ENCODE measurements at places on chromosomes 6 and 20. TPM values are rescaled to one million over a fixed set of nuclear protein-coding genes. Genes with fewer than 3 reads are reported as not detected.
A peak's percentile ranks its signal among the peaks of the same experiment; 100 is the strongest.

Gene SYS1
- 29.4 TPM for total RNA-seq

Gene CLDN20
- not detected for total RNA-seq

Gene SPATS1
- total RNA-seq, result not detected

Gene DST
- 505 TPM for total RNA-seq

Gene TFAP2C
- total RNA-seq, result 0.08 TPM

Gene SPATA25
- total RNA-seq, result 2.1 TPM

Gene SFTA2
- total RNA-seq, result not detected

Gene TMEM217
- total RNA-seq, result 0.09 TPM

Gene KCNG1
- 3.0 TPM for total RNA-seq

Gene HSPA1L
- total RNA-seq, result 1.4 TPM

Gene EDN3
- not detected for total RNA-seq

Gene HCK
- not detected for total RNA-seq

Gene TMEM14A
- 16.3 TPM for total RNA-seq

Gene PRSS16
- not detected for total RNA-seq

Gene PRR18
- not detected for total RNA-seq

Gene PI3
- not detected for total RNA-seq

DNA sequence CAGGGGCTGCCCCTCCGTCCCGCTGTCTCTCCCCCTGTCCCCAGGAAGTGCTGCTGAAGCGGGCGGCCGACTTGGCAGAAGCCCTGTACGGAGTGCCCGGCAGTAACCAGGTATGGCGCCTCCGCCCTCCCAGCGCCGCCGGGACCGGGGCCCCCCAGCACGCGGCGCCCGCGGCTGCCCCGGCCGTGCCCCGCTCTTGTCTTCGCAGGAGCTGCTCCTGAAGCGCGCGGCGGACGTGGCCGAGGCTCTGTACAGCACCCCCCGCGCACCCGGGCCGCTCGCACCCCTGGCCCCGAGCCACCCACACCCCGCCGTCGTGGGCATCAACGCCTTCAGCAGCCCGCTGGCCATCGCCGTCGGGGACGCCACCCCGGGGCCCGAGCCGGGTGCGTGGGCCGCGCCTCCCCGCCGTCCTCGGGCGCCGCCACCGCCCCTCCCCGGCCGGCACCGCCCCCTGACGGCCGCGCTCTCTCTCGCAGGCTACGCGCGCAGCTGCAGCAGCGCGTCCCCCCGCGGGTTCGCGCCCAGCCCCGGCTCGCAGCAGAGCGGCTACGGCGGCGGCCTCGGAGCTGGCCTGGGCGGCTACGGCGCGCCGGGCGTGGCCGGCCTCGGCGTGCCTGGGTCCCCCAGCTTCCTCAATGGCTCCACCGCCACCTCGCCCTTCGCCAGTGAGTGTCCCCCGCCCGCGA is 48.4 kb downstream of the CPXM1 start:
- no peak for DNase-seq

- no peak for DNase-seq
These were observed 135.5 kb upstream of the SALL4 start for GRCh38 chr20:51937779-51938178.

GRCh38 chr6:35596448-35597442 is 84.0 kb upstream of the TULP1 start:
- peak; percentile 88 for DNase-seq

DNA sequence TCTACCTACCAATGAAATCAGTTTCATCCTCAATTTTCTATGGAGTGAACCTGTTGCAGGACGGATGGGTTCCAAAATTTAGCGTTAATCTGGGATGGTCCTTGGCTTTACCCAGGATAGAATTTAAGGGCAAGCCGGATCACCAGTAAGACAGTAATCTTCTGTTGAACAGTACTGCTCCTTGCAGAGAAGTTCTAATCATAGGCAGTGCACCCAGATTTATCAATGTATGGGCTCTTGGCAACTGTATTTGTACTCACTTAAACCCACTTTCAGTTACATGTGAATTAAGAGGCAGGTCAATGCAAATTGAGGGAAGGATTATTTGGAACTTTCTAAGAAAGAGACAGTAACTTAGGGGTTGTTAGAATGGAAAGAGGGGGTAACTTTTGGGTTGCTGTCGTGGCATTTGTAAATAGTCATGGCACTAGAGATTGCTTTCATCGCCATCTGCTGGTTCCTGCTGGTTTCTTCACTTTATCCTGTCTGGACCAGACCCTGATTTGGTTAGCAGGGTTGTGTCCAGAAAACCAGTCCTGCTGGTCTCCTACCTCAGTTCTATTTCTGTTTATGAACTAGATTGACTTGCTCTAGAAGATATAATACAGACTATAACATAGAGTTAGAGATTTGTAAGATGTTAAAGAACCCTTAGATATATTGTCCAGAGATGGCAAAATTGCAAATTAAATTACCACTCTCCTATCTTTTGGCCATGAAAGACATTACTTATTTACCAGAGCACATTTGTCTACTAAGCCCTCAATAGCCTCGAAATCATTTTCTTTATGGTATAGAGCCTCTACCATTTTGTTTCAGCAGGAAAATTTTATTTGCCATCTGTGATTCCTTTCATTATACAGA is 646.3 kb downstream of the UTRN start:
- DNase-seq, result peak; percentile 63

DNA sequence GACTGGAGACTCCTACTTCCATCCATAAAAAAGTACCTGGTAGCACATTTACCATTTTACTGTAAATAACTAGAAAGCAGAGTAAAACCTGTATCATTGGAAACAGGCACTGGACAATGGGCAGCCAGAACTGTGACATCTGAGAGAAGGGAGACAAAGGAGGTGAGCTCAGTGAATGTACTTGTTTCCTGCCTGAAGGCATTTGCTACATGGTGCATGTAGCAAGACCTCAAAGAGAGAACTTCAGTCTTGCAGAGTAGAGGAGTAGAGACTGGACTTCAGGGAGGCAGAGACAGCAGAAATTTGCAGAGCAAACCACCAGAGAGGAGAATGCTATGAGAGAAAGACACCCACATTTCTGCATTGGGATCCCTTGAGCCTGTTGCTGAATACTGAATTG is 171.0 kb upstream of the CCN2 start:
- no peak for DNase-seq

GRCh38 chr6:40341726-40342125 is 245.4 kb downstream of the LRFN2 start:
- DNase-seq, result no peak

- DNase-seq, result no peak
These were observed 12.1 kb upstream of the SNHG17 start for GRCh38 chr20:38447251-38447661.

DNA sequence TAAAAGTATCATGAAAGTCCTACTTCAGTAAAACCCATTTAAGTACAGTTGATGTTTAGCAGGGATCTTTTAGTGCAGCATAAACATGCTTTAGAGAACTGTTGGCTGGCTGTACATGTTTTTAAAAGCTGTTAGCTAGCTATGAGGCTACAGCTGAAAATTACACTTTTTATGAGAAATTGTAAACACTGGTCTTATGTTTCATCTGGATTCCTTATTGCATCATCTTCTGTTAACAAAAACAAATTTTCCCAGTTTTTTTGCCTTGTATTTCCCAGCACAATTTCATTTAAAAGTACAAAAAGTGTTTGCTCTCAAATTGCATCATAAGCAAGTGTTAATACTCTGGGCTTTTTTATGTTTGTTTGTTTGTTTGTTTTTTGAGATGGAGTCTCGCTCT is 18.3 kb upstream of the HLA-E start:
- no peak for DNase-seq

GRCh38 chr6:13865141-13865540 is 50.8 kb upstream of the MCUR1 start:
- no peak for DNase-seq

DNA sequence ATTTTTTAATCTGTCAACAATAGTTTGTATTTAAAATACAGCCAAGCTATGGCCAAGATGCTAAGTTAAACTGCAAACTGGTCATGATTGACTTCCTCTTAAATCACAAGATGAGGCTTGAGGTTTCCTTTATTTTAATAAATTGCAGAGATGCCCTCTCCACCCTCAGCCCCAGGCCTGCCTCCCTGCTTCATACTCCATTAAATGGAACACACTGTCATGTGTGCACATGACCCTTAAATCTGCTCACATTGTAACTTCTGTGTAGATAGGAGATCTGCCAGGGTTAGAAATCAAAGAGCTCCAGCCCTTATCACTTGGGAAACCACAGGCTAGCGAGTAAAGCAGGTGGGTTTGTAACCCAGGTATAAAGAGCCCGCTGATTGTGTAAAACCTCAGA is 20.8 kb downstream of the DUSP22 start:
- DNase-seq, result no peak

- DNase-seq, result peak; percentile 18
These were observed 56.2 kb upstream of the PREP start for GRCh38 chr6:105459049-105459448.

GRCh38 chr20:39849664-39850063 is 839.4 kb downstream of the MAFB start:
- DNase-seq, result peak; percentile 93

DNA sequence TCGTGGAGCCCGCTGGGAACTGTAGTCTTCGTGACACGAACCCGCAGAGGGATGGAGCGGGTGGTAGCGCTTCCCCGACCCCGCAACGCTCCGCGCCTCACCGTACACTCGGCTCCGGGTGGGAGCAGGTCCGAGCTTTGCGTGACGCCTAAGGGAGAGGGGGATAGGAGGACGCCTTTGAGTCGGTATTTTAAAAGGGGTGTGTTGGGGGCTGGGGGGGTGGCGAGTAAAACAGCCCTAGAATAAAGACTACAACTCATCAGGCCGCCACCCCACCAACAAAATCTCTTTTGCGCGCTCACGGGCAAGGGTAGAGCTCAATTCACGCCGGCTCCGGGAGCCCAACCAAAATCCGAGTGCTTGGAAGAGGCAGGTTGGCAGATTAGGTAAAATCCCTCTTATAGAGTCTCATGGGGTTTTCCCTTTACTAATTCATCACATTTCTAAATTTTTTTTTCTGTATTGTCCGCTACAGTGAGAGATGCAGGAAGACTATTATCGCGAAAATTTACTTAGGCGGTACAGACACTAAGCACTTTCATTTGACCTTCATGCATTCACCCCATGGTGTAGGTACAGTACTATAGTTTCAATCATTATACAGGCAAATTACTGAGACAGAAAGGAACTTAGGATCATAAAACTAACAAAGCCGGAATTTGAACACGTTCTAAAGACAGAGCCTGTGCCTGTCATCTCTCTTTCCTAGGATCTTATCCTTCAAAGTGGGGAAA is 706 bp upstream of the SNX14 start:
- peak; percentile 42 for DNase-seq

- DNase-seq, result no peak
These were observed 789 bp downstream of the CCND3 start for GRCh38 chr6:41940759-41941279.

DNA sequence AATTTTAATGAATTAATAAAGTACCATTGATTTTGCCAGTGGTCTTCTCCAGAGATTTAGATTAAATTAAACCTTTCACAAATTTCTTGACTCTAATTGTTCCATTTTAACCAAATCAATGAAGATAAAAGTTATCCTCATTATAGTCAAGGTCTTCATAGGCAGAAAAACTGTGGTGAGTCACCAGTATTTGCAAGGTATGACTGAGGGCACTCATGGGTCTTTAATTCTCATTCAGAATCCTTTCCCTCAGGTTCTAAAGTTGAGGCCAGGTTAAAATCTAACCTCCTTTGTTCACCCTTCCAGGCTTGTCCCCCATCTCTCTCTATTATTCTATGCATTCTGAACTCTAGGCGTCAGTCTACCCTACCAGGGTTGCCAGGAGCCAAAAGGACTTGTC is 93.9 kb downstream of the JAG1 start:
- no peak for DNase-seq

GRCh38 chr6:6405031-6405430 is 84.6 kb upstream of the F13A1 start:
- DNase-seq, result no peak

DNA sequence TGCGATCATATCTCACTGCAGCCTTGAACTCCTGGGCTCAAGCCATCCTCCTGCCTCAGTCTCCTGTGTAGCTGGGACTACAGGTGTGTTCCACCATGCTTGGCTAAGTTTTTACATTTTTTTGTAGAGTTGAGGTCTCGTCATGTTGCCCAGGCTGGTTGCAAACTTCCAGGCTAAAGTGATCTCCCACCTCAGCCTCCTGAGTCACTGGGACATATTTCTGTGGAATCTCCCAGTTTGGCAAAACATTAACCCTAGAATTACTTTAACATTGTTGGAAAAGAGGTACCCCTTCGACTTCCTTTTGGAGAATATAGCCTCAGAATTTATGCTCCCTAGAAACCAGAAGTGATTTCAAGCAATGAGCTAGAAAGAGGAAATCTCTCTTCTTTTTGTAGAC is 57.2 kb downstream of the SHLD1 start:
- DNase-seq, result no peak

- peak; percentile 74 for DNase-seq
These were observed 222.2 kb downstream of the UST start for GRCh38 chr6:148968771-148969602.

GRCh38 chr6:124958149-124958548 is 4.1 kb upstream of the RNF217 start:
- DNase-seq, result no peak

- DNase-seq, result peak; percentile 43
These were observed 200.7 kb upstream of the THBS2 start for GRCh38 chr6:169454204-169454871.

GRCh38 chr6:161242779-161243693 is 30.8 kb downstream of the AGPAT4 start:
- DNase-seq, result peak; percentile 36

- no peak for DNase-seq
These were observed 6.1 kb downstream of the MYL9 start for GRCh38 chr20:36547186-36548005.

All from fibroblast of the aortic adventitia (primary cell).